ENCODE measurements at places on chromosomes 4 and X. TPM values are rescaled to one million over a fixed set of nuclear protein-coding genes. Genes with fewer than 3 reads are reported as not detected.

CCDC160 gene
- not detected for total RNA-seq

ATOH1 gene
- not detected for total RNA-seq

PRDM8 gene
- 0.41 TPM for total RNA-seq

CDS1 gene
- 0.78 TPM for total RNA-seq

NPY2R gene
- total RNA-seq: 0.02 TPM

CRMP1 gene
- 3.2 TPM for total RNA-seq

FRMPD3 gene
- total RNA-seq: 0.12 TPM

PRPS2 gene
- 45.9 TPM for total RNA-seq

NR0B1 gene
- 20.9 TPM for total RNA-seq

AP1AR gene
- 14.2 TPM for total RNA-seq

GDI1 gene
- 94.4 TPM for total RNA-seq

AGTR2 gene
- total RNA-seq: not detected

CT45A1 gene
- total RNA-seq: not detected

SULT1E1 gene
- not detected for total RNA-seq

XKRX gene
- 0.24 TPM for total RNA-seq

KLHL4 gene
- 3.1 TPM for total RNA-seq

GJB1 gene
- total RNA-seq: not detected

ALAS2 gene
- not detected for total RNA-seq

SSX7 gene
- not detected for total RNA-seq

STARD8 gene
- total RNA-seq: 1.9 TPM

MAGEC3 gene
- not detected for total RNA-seq

DDX60 gene
- total RNA-seq: 2.0 TPM

CXCL1 gene
- total RNA-seq: 9.1 TPM

HOPX gene
- not detected for total RNA-seq

CLDN2 gene
- 7.8 TPM for total RNA-seq

UBE2D3 gene
- total RNA-seq: 213 TPM

CPZ gene
- 0.21 TPM for total RNA-seq

SYTL5 gene
- total RNA-seq: 0.36 TPM

WWC2 gene
- 14.9 TPM for total RNA-seq

ADRA2C gene
- 11.0 TPM for total RNA-seq

LAS1L gene
- 68.3 TPM for total RNA-seq

CXorf49 gene
- total RNA-seq: not detected

RENBP gene
- 0.10 TPM for total RNA-seq

ALB gene
- not detected for total RNA-seq

UGT8 gene
- total RNA-seq: 0.17 TPM

ARX gene
- 0.58 TPM for total RNA-seq

CDX4 gene
- not detected for total RNA-seq

Data from A549 treated with CORT108297 at 1 μM for 4 hours (cell line).